Natural killer cell (primary cell): ENCODE measurements at places on chromosomes 1 and 21. TPM values are rescaled to one million over a fixed set of nuclear protein-coding genes. Genes with fewer than 3 reads are reported as not detected.
A peak's percentile ranks its signal among the peaks of the same experiment; 100 is the strongest.

DNA sequence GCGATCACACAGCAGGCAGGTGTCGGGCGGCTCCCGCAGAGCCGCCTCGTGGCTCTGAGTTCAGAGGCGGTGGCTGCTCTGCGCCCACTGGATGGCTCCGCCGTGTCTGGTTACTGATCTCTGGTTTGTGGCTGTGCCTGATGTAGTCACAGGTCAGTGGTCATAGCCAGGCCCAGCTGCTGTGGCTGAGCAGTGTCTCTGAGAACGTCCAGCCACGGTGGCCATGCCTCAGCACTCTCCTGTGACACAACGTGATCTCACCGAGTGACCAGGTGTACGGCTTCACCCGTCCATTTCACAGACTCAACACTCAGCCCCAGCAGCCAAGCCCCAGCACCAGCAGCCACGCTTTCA is 61.2 kb downstream of the KCNN3 start:
- no peak for DNase-seq

GRCh38 chr1:248891758-248892157 is 14.3 kb upstream of the PGBD2 start:
- no peak for DNase-seq

DNA sequence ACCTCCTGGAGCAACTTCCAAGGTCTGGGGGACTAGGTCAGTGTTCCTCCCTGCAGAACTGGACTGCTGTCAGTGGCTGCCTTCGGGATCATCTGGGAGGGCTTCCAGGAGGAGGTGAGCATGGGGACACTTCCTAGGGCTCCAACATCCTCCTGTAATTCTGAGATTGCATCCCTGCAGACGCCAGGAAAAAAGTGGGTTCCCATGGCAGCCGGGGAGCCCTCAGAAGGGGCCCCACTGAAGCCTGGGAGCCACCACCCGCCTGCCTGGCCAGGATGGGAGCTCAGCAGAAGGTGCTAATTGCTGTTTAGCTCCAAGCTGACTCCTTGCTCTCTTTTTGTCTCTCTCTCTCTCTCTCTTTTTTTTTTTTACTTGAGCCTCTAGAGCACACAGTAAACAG is 16.1 kb upstream of the ARF1 start:
- DNase-seq = no peak

DNA sequence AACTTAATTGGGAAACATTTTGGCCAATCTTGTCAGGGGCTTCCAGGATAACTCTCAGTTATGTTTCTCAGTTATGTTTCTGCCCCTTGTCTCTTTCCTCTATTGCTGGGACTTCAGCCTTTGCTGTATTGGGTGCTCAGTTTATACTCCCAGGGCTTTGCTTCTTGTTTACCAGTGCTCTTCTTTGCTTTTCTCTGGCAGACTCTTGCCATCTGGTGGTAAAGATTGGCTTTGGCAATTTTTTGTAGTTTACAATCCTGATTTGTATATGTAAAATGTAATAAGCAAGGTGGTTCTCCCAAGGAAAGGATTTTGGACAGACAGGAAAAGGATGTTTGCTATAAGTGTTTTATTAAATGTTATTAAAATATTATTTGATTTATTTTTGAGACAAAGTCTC is 37.9 kb downstream of the FABP3 start:
- peak; percentile 38 for DNase-seq

DNA sequence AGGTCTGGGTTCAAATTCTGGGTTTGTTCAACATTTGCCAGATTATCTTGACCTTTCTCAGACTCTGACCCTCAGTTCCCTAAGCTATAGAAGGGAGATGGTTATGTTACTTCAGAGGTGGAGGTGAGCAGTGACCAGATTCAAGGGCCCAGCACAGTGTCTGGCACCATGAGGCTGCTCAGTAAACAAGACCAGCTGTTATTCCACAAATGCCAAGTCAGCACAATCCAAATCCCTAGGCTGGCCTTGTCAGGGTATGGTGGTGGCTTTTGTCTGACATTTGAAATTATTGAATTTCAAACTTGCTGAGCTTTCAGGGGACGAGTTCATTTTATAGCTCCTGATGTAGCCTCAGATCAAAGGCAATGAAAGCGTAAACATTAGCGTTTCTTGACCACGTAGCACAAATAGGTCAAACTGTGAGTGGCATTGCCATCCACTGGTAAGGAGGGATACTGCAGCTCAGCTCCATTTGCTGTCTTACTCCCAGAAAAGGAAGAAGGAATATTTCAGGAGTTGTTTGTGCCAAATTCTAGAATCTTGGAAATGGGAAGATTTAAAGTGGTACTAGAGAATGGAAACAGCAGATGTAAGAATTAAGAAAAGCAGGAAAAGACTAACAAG is 94.3 kb upstream of the EDN2 start:
- no peak for DNase-seq

GRCh38 chr21:39555911-39556590 is 56.7 kb upstream of the B3GALT5 start:
- DNase-seq = no peak

DNA sequence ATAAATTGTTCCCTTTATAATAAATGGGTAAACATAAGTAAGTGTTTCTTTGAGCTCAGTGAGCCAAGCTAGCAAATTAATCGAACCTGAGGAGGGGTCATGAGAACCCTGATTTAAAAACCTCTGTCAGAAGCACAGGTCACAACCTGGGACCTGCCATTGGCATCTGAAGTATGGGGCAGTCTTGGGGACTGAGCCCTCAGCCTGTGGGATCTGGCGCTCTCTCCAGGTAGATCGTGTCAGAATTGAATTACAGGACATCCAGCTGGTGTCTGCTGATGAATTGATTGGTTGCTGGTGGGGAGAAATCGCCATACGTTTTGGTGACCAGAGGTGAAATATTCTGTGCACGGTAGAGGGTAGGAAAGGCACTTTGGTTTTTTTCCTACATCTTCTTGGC is 17.5 kb downstream of the UCK2 start:
- DNase-seq = no peak

DNA sequence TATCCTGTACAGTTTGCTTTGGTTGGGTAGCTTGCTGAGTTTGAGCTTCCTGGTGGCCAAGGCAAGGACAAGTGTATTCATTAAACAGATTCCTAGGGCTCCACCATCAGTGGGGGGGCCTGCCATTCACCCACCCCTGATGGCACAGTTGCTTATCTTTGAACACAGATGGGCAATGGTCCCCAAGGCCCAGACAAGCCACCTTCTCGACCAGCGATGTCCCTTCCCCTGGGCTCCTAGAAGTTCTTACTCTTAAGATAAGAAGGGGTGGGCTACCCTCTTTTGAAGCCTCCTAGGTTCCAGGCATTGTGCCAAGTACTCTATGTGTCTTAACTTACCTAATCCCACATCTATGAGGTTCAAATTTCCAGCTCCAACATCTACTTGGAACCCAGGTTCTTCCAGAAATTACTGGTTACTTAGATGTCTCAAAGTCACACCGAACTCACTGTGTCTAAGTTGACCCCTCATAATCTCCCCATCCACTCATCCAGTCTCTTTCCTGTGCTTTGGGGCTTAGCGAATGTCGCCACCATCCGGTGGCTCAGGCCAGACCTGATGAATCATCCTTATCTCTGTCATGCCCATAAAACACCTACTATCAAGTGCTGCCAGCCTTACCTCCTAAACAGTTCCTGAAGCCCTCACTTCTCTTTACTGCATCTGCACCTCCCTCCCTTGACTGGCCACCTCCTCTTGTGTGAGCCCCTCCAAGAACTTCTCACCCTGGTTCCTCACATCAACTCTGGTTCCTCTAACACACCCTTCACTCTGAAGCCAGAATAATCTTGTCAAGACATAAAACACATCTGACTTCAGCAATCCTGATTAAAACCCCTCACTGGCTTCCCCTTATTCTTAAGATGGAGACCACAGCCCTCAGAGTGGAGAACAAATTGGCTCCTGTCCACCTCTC is 50.1 kb downstream of the KLHDC7A start:
- DNase-seq = no peak

- no peak for DNase-seq
Observed at GRCh38 chr1:97190326-97190725, 468.7 kb downstream of the PTBP2 start.

- DNase-seq = no peak
Observed at GRCh38 chr1:918353-918752, 5.4 kb upstream of the SAMD11 start.

NEXN gene
- 1.4 TPM for total RNA-seq

GART gene
- 33.4 TPM for total RNA-seq

CHRM3 gene
- total RNA-seq = not detected

PLEKHN1 gene
- total RNA-seq = 1.3 TPM

AIRE gene
- not detected for total RNA-seq

TRIM67 gene
- not detected for total RNA-seq

CHIA gene
- total RNA-seq = not detected

BATF3 gene
- 3.6 TPM for total RNA-seq
